ENCODE measurements at places on chromosomes 16 and 17. TPM values are rescaled to one million over a fixed set of nuclear protein-coding genes. Genes with fewer than 3 reads are reported as not detected.

GRCh38 chr16:47612711-47613110 is 151.6 kb downstream of the PHKB start:
- DNase-seq = no peak

DNA sequence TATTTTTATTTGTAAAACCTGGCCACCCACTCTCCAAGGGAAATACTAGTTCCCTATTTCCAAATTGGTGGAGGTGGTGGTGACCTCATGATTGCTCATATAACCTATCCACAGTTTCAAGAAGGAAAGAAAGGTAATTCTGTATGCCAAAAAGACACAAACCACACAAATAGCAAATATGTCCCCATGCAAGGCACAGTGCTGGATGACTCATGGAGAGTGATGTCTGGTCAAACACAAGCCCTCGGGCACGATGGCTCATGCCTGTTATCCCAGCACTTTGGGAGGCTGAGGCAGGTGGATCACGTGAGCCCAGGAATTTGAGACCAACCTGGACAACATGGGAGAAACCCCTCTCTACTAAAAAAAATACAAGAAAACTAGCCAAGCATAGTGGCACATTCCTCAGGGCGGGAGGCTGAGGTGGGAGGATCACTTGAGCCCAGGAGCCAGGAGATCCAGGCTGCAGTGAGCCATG is 64.2 kb downstream of the GNA13 start:
- no peak for DNase-seq

- no peak for DNase-seq
Observed at GRCh38 chr17:69773081-69773480, 301.9 kb upstream of the KCNJ16 start.

GRCh38 chr17:49108318-49108717 is 24.3 kb upstream of the B4GALNT2 start:
- DNase-seq = no peak

DNA sequence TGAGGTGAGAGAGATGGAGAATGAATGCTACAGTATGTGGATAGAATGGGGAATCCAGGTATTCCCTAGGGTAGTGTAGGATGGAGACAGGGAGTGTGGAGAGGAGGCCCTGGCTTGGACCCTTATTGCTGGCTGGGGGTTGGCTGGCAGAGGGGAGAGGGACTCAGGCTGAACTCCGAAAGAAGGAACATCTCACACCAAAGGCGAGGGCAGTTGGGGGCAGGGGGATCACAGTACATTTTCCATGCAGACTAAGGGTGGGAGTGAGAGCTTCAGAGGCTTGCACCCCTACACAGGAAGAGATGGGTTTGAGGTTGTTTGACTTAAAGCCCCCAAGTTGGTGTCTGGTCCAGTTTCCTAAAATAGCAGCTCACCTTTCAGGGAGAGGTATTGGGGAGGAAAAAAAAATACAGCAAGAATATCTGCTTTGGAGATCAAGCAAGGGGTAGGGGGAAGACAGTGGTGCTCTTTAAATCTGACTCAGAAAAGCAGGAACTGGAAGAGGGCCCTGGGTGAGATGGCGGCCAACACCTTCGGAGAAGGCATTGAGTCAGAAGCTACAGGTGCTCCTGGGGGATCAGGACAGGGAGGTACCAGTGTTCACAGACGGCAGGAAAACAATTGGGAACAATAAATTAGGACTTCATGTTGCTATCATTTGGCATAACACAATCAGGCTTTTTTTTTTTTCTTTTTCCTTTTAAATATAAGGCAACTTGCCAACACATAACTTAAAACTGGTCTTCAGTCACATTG is 12.4 kb downstream of the TRAF4 start:
- no peak for DNase-seq

- DNase-seq = no peak
Observed at GRCh38 chr17:50339381-50339780, 6.5 kb upstream of the XYLT2 start.

GRCh38 chr17:28968914-28969295 is 17.6 kb upstream of the PHF12 start:
- DNase-seq = no peak

DNA sequence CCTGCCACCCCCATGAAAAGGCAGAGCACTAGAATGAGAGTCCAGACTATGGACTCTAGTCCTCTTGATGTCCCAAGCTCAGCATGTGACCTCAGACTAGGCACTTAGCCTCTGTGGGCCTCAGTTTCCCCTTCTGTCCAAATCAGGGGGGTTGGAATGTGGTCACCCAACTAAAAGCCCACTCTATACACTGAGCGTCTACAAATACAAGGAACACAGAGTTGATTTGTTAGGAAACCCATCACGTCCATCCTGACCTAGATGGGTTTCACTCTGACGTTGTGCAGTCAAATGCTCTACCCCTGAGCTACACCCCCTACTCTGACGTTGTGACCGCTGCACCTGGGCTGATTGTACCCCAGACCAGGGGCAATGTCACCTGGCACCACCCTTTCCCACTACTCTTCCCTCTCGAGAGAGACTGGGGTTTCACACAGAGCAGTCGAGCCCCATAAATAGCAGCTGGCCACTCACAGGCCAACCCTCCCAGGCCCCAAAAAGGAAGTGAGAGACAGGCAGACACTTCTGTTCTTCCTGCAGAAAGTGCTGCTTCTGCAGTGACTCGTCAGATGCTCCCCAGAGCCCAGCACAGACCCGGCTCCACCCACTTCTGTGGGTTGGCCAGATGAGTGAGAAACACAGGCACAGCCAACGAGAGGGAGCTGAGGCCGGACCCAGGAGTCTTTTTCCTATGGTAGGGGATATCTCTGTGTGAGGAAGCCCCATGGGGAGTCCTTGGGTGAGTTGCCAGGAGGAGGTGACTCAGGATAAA is 16.1 kb upstream of the TNFRSF13B start:
- DNase-seq = no peak

DNA sequence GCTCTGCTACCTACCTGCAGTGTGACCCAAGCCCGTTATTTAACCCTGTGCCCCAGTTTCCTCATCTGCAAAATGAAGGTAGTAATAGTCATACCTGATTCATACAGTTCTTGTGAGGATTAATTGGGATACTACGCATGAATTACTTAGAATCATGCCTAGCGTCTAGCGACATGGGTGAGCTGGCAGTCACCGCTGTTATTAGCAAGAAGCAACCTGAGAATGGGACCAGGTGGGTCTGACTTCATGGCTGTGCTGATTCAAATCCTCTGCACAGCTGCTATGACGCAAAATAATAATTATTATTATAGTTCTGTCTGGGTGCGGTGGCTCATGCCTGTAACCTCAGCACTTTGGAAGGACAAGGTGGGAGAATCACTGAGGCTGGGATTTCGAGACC is 7.9 kb downstream of the SOCS1 start:
- DNase-seq = no peak

DNA sequence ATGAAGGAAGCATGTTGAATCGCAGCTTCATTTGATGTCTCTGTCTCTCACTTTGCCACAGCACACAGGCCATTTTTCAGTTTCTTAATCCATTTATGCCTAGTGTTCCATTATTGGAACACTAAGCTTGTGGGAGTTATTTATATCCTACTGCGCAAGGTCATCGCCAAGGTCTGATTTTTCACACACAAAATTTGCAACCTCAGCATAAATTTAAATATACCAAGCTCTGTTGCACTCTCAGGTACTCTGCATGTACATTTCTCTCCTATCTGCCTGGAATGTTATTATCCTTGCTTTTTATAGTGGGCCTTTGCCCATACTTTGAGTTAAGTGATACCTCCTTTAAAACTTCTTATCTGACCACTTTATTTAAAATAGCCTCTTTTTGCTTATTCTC is 519.2 kb upstream of the TOM1L1 start:
- DNase-seq = no peak

- DNase-seq = no peak
Observed at GRCh38 chr17:49234509-49235080, 4.0 kb upstream of the PHOSPHO1 start.

DNA sequence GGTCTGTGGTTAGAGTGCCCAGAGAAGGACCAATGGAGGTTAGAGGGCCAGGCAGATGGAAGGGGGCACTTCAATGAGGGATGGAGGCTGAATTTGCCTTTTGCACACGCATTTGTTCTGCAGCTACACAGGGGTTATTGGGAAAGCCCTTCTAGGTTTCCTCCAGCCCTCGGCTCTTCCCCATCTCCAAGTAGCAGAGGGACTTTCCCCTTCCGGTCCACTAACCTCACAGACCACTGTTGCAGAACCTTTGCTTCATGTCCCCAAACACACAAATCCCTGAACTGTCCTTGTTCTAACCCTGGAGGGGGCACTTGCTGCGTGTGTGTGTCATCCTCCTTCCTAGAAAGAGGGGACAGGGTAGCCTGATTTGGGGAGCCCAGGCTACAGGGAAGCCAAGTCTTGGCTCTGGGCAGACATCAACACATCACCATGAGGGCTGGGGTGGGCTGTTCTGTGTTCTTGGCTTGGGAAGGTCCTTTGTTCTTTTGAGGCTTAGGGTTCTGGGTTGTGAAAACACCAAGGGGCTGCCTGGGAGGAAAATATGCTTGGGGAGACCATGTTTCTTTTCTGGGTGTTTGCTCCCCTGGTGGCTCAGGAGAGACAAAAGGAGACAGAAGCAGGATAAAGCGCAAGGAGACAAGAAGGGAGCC is 7.3 kb upstream of the NR1D1 start:
- no peak for DNase-seq

DNA sequence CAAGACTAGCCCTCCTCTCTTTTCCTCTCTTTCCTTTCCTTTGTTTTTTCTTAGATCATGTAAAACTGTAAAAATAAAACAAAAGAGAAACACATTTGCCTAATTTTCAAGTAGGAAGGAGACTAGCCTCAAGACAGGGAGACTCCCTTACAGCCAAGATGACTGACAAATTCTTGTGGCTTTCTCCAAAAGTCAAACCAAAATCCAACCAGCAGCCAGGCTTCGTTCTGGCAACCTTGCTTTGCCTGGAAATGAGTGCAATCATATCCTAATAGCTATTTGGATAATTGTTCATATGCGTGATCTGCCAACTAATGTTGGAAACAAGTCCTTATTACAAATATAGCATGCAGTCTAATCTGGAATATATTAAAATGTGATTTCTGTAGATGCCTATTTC is 868.9 kb upstream of the SOX9 start:
- DNase-seq = no peak

DNA sequence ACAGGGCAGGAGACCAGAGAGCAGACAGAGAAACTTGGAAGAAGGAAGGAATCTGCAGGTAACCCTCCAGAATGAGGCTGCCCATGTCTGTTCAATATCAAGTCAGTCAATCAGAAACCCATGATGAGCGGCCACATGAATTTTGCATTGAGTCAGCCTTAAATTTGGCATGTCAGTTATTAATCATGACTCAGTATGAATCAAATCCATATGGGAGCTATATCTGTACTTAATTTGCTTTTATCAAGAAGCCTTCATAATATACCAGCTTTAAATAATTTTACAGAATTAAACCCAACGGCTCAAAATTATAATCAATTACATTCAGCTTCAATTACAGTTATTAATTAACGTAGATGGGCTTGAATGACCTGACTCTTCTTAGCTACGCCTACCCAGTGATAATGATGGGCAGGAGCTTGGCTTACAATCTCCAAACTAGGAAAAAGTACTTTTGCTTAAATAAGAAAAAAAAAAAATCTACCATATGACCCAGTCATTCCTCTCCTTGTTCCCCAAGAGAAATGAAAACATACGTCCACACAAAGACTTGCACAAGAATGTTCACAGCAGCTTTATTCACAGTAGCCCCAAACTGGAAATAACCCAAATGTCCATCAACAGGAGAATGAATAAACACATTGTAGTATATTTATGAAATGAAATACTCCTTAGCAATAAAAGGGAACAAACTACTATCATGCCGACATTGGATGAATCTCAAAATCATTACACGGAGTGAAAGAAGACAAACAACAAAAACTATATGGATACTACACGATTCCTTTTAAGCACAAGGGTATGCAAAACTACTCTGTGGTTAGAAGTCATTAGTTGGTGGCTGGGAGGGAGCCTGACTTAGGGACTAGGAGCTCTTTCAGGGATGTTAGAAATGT is 48.6 kb downstream of the SLC39A11 start:
- no peak for DNase-seq

- no peak for DNase-seq
Observed at GRCh38 chr17:39777534-39778365, 40.0 kb downstream of the GRB7 start.

- no peak for DNase-seq
Observed at GRCh38 chr16:459761-460160, 34.3 kb downstream of the RAB11FIP3 start.

DNA sequence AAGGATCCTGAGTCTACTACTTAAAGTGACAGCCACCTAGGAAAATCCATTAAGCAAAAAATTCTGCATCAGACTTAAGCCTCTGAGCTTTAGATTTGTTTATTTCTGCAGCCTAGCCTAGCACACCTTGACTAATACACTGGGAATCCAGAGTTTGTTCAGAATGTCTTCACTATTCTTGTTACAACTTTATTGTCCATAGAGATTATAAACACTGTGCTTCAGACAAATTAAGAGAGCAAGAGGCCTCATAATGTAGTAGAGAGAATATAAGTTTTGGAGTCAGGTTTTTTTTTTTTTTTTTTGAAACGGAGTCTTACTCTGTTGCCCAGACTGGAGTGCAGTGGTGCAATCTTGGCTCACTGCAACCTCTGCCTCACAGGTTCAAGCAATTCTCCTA is 8.9 kb upstream of the THUMPD1 start:
- no peak for DNase-seq

GRCh38 chr17:21119247-21119918 is 7.4 kb upstream of the DHRS7B start:
- peak; percentile 28 for DNase-seq

Gene SIRT7
- 15.8 TPM for total RNA-seq

Gene PTGES3L
- 2.0 TPM for total RNA-seq

Gene SLC16A6
- total RNA-seq = 0.41 TPM

Gene KRTAP3-2
- total RNA-seq = not detected

Gene TMC8
- total RNA-seq = 5.6 TPM

Gene SLC9A5
- total RNA-seq = 1.4 TPM

All from thoracic aorta (tissue), 2 donors.